ENCODE measurements at places on chromosomes 3 and 15.
A peak's percentile ranks its signal among the peaks of the same experiment; 100 is the strongest.

DNA sequence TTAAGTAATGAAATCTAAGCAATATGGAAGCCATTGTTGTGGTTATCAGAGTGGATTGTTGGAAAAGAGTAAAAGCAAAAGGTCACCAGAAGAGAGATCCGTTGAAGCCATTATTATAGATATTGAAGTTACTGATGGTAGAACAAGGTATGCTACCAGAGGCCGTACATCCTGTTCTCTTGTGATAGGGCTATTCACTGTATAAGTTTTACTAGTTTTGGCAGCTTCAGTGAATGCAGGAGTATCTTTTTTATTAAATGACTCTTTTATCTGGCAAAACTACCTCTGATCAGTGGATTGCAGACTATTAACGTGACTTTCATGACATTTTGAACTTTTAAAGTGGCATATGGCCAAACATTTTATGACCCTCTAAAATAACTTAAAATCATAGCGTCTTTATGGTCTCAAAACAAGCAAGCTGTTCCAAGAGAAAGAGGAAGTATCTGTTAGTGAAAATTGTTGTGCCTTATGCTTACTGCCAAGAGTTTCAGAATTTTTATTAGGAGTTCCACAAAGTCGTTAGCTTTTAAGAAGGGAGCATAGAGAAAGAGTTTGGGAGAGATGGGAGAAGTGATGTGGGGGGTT lies 102.9 kb downstream of the LRRC49 start:
- DNase-seq, result no peak

GRCh38 chr3:54062546-54062945 lies 59.8 kb upstream of the CACNA2D3 start:
- no peak for DNase-seq

GRCh38 chr15:77633134-77633912 lies 611 bp upstream of the LINGO1 start:
- peak; percentile 62 for DNase-seq

DNA sequence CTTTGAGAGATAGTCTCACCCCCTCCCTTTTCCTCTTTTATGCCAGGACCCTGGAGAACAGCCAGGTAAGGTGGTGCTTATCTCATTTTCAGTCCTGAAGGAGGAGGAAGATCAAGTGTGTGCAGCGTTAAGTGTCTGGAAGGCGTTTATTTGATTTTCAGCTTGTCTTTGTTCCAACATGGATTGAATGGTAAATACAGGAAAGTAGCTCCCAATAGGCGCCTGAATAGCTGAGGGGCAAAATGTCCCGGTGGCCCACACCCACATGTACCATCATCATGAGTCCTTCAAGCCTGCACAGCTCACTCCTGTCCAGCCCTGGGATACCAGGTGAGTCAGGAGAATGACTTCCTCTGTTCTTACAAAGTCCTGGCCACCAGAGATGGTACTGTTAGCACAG lies 73.5 kb downstream of the CEMIP start:
- no peak for DNase-seq
